Right cardiac atrium (tissue), 5 donors: ENCODE measurements at places on chromosomes 16 and 17.

DNA sequence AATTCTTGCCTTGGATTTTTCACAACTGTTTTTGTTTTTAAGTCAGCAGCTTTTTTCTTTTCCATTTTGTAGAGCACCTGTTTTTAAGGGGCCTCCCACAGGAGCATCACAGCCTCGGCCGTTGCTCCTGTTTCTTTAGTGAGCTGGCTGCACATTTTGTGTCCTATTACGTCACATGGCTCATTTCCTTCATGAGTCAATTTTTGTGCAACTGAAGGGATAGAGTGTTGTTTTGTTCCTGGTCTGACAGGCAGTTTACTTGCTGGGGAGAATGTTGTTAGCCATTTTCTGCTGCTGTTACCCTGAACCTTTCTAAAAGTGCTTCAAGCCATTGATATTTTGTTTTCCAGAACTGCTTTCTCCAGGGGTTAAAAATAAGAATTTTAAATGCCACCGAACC lies 45.0 kb upstream of the CRISPLD2 start:
- no peak for DNase-seq

GRCh38 chr17:79841369-79842135 lies 2.3 kb upstream of the CBX4 start:
- DNase-seq = peak; percentile 56

DNA sequence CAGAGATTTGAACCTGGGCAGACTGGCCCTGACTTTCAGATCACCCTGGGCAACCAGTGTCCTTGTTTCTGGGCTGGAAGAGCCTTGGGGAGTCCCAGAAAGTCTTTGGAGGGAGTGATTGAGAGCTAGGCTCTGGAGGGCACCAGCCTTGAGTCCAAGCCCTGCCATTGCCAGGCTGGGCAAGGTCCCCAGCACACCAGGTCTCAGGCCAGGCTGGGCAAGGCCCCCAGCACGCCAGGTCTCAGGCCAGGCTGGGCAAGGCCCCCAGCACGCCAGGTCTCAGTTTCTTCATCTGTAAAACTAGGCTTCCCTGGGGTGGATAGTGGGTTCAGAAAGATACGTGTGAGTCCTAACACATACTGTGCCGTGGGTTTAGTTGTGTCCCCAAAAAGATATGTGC lies 135.0 kb downstream of the IRF8 start:
- no peak for DNase-seq

DNA sequence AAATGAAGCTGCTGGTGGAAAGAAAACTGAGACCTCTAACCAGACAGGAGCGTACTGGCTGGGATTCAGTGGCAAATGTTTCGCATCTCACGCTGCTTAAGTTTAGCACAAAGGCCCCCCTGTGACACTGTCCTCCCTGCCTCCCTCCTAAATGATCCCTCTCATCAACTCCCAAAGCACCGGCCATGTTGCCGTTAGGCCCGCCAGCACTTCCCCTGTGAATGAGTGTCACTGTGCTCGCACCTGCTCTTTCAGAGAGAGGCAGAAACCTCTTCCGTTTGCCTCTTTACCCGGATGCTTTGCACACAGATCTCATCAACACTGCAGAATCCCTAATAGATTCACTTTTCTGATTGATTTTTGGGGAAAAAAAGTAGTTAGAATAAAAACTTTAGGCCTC lies 26.5 kb downstream of the MBTPS1 start:
- DNase-seq = no peak

DNA sequence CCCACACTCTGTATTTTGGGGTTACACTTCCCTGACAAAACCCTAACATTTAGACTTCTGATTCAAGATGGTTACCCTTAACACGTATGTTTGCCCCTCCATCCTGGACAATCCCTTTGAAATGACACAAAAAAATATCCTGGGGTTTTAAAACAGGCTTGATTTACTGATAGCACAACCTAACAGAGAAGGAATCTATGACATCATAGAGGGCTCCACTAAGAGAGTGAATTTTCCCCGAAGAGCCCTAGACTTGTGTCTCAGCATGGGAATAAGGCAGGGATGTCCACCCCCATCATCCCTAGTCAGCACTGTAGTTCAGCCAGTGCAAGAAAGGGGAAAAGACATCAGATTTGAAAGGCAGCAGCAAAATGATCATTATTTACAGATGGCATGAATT lies 15.8 kb upstream of the SRCIN1 start:
- DNase-seq = no peak

GRCh38 chr17:67165201-67165600 lies 79.8 kb downstream of the HELZ start:
- DNase-seq = peak; percentile 68

GRCh38 chr17:45060382-45060796 lies 728 bp upstream of the NMT1 start:
- no peak for DNase-seq

GRCh38 chr17:10094797-10095196 lies 103.6 kb downstream of the GAS7 start:
- DNase-seq = peak; percentile 68

GRCh38 chr17:49942947-49943346 lies 26.0 kb upstream of the DLX4 start:
- DNase-seq = no peak

DNA sequence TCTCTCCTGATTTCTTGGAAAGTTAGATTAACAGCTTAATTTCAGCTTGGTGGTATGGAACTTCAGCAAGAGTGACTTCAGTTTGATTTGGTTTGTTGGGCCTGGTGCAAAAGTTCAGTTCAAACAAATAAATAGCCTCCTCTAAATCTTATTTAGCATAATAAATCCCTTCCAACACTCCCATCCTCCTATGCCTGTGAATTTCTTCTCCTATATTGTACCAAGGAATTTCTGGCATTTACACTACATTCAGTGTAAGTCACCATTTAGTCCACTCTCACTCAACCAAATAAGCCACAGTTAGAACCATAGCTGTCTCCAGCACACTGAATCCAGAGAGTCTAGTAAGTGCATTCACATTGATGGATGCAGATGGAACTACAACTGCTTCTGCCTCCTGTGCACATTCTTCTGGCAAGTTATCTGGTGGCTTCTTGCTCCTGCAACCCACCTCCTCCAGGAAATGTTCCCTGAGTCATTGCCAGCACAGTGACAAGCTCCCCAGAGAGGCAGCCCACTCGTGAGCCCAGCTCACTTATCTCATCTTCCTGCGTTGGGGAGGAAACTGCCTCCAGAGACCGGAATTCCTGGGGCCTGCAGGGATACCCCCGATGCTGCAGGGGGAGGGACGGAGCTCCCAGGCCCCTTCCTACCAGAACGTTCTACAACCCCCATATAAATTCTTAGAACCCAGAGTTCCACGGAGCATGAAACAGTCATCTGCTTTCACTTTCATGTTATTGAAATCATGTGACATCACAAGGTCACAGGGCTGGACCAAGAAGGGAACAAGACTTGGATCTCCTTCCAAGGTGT lies 318.3 kb downstream of the PHKB start:
- peak; percentile 40 for DNase-seq

DNA sequence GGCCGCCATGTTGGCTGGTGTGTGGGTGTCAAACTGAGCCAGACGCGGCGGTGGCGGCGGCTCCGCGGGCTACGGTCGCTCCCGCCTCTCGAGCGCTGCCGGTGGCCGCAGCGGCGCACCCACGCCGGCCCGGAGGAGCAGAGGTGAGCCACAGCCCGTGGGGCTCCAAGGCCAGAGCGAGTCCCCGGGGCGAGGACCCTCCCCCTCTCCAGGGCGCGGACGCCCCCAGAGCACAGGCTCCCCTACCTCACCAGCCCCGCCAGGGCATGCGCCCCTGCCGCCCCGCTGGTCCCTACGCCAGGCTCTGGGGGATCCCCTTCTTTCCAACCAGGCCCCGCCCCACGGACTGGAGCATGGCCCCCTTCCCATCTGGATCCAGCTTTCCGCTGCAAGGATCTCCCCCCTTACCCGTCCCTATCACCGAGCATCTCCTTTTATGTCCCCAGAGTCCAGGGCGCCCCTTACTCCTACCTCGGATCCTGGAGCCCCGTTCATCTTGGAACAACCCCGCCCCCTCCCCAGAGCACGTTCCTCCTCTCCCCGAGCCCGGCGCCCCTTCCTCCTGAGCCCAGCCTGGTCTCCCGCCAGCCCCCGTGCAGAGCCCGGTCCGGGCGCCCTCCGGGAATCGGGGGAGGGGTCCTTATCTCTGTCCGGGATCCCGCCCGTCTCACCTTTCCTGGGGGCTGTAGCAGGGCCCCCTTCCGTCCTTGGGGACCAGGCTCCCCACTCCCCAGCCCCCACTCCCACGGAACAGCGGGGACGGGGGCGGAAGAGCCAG lies 412 bp downstream of the EPN2 start:
- DNase-seq = peak; percentile 82

DNA sequence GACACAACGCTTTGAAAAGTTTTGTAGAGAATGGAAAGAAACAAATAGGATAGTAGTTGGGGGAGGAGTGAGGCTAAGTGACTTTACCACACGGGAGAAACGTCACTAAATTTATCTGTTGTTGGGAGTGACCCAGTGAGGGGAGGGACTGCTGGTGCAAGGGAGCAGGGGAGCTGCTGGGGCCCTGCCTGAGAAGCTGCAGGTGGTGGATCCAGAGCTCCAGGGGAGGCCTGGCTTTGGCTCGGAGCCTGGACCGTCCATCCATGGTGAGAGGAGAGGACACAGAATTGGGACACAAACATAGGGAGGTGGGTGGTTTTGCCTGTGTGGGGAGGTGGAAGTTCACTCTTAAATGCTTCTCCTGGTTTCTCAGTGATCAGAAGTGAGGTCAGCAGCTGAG lies 107.6 kb downstream of the GOSR1 start:
- DNase-seq = no peak

- DNase-seq = no peak
These were observed 7.8 kb upstream of the RNASEK start for GRCh38 chr17:7004398-7005253.

- DNase-seq = peak; percentile 42
These were observed 562.7 kb upstream of the WSB1 start for GRCh38 chr17:26731005-26731921.

DNA sequence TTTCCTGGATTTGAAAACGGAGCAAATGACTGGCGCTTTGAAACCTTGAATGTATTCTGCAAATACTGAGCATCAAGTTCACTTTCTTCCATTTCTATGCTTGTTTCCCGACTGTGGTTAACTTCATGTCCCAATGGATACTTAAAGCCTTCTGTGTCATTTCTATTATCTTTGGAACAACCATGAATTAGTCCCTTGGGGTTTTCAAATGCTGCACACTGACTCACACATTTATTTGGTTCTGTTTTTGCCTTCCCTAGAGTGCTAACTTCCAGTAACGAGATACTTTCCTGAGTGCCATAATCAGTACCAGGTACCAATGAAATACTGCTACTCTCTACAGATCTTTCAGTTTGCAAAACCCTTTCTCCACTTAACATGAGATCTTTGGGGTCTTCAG lies 32.3 kb downstream of the BRCA1 start:
- DNase-seq = no peak

- peak; percentile 24 for DNase-seq
These were observed 6.2 kb upstream of the CBFA2T3 start for GRCh38 chr16:88983165-88983564.

DNA sequence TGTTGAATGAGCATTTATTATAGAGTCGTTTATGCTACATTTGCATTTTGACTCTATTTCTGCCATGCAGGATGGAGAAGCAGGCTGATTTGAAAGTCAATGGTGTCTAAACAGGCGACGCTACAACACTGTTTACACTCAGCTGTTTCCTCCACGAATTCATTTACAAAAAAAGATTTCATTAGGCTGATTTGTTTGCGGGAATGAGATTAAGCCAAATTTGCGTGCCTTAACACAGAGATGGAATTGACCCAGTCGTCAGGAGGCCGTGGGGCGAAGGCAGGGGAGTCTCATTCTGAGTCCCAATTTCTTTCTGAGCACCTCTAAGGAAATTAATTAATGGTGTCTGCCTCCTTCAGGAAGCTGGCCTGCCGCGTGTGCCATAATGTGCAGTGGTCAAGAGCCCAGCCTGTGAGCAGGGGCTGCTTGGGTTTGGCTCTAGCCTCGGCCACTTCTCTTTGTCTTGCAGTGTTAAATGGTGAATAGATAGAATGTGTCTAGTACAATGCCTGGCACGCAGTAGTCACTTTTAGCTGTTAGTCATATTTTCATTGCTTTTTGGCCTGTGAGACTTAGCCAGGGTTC lies 88.6 kb upstream of the NKD1 start:
- DNase-seq = no peak

GRCh38 chr17:50034498-50035364 lies 21.2 kb upstream of the ITGA3 start:
- DNase-seq = no peak

GRCh38 chr17:3526491-3526890 lies 31.1 kb downstream of the TRPV3 start:
- no peak for DNase-seq

GRCh38 chr16:28084209-28084608 lies 20.7 kb upstream of the GSG1L start:
- no peak for DNase-seq

DNA sequence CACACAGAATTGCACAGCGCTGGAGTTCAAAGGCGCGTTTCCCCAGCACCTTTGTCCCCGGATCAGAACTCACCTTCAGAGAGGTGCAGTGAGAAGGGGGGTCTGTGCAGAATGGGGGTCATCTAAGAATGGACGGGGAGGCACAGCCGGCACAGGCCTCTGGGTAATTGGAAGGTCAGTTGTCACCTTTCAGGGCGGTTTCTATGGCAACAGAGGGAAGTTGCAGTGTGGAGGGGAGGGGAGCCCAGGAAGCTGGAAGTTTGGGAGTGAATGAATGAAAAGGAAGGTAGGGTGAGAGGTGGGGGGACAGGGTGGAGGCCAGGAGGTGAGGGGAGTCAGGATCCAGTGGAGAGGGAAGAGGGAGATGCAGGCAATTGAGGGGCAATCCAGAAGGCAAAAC lies 12.4 kb upstream of the KCNG4 start:
- no peak for DNase-seq

DNA sequence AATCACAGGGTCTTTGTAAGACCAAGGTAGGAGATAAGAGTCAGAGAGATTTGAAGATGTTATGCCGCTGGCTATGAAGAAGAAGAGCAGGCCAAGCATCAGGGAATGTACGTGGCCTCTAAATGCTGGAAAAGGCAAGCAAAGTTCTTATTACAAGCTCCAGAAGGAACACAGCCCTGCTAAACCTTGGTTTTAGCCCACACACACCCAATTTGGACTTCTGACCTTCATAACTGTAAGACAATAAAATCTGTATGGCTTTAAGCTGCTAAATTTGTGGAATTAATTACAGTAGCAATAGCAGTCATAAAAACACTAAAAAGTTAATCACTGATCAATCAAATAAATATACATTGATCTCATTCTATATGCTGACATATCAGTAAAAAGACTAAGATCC lies 6.0 kb downstream of the TMEM170A start:
- DNase-seq = no peak

GRCh38 chr16:86768999-86769398 lies 190.7 kb downstream of the FOXL1 start:
- no peak for DNase-seq

DNA sequence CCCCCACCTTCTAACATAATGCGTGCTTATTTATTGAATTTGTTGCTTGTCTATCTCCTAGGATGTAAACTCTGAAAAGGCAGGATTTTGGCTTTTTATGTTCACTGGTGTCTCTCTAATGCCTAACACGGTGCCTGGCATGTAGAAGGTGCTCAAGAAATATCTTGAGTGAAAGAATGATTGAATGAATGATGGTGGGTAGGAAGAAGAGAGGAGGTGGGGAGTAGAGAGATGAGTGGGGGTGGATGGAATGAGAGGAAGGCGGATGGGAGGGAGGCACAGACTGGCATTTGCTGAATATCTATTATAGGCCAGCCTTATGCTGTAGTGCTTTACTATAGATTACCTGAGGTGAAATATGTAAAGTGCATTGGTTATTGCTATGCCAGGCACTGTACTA lies 2.3 kb downstream of the PRSS36 start:
- no peak for DNase-seq
